ENCODE measurements at places on chromosomes 2 and 18.

GRCh38 chr2:64133828-64134227 is 10.4 kb downstream of the PELI1 start:
- DNase-seq = no peak

DNA sequence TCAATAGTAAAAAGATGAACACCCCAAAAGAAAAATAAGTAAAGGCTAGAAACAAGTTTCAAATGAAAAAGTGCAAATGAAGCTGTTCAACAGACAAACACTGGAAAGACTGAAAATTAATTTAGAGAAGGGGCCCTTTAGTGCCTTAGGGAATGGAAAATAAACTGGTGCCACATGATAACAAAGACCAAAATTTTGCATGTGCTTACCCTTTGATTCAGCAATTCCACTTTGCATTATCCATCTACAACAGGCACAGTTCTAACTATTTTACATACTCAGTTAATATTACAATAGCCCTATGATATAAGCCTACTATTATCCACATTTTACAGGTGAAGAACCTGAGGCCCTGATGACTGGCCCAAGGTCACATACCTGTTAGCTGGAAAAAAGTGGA is 183.9 kb downstream of the NBAS start:
- DNase-seq = no peak

- DNase-seq = no peak
Observed at GRCh38 chr2:70011335-70011734, 49.9 kb upstream of the ASPRV1 start.

DNA sequence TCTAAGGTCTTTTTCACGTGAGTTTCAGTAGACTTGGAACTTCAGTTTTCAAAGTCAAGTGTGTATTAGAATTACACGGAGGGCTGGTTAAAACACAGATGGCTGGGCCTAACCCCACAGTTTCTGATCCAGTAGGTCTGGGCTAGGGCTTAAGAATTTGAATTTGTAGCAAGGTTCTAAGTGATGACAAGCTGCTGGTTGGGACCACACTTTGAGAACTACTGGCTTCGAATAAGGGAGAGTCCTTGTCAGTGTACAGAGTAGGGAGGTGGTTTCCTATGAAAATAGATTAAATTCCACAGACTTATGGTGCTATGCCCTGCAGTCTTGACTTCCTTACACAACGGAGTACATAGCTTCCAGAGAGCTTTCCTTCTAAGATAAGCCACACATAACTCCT is 4.5 kb downstream of the RHOB start:
- no peak for DNase-seq

- DNase-seq = no peak
Observed at GRCh38 chr2:239778861-239779558, 246.1 kb downstream of the NDUFA10 start.

DNA sequence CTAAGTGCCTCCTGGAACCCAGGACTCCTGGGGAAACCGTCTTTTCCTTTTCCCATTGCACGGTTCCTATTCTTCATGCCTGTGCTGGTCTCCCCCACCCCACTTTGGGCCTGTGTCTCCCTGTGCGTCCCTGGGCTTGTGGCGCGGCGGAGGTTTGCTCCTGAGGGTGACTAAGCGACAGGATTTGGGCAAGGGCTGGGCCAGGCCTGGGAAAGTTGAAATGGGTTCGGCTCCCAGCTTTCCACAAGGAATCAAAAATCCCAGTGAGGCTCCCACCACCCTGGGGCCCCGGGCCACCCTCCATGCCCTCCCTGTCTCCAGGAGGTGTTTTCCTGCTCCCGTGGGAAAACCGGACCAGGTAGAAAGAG is 197.6 kb downstream of the NDUFA10 start:
- no peak for DNase-seq

Measured in esophagus muscularis mucosa (tissue), 4 donors.